ENCODE measurements at places on chromosomes 12 and 14.

DNA sequence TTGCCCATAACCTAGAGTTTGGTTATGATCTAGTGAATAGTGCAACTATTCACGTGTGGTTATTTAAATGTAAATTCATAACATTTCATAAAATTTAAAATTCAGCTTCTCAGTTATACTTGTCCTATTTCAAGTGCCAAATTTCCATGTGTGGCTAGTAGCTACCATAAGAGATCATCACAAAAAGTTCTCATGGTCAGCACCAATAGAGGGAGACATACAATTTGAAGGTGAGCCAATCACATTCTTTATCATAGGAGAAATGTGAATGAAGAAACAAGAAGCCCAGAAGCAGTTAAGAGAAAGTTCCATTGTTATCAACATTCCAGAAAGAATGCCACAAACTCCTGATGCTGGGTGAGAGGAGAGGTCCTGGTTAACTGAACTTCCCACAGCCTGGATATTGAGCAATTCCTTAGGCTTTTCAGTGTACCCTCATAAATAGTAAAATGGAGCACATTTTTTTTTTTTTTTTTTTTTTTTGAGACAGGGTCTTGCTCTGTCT is 892.9 kb upstream of the USP15 start:
- DNase-seq = no peak

GRCh38 chr14:88616697-88617096 is 53.9 kb downstream of the ZC3H14 start:
- DNase-seq = peak; percentile 53

DNA sequence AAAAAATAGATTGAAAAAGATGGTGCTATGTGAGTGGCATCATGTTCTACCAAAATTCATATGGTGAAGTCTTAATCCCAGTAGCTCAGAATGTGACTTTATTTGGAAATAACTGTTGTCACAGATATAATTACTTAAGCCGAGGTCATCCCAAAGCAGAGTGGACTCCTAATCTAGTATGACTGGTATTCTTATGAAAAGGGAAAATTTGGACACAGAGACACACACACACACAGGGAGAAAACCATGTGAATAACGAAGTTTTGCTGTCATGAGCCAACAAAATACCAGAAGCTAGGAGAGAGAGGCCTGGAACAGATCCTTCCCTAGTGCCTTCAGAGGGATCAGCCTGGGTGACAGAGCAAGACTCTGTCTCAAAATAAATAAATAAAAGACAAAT is 62.6 kb downstream of the FAR2 start:
- no peak for DNase-seq

GRCh38 chr12:65740873-65741600 is 83.2 kb upstream of the HMGA2 start:
- no peak for DNase-seq

GRCh38 chr12:103903993-103904392 is 26.2 kb upstream of the HSP90B1 start:
- no peak for DNase-seq

- DNase-seq = no peak
Measured at GRCh38 chr14:100469632-100470522, 117.3 kb downstream of the BEGAIN start.

DNA sequence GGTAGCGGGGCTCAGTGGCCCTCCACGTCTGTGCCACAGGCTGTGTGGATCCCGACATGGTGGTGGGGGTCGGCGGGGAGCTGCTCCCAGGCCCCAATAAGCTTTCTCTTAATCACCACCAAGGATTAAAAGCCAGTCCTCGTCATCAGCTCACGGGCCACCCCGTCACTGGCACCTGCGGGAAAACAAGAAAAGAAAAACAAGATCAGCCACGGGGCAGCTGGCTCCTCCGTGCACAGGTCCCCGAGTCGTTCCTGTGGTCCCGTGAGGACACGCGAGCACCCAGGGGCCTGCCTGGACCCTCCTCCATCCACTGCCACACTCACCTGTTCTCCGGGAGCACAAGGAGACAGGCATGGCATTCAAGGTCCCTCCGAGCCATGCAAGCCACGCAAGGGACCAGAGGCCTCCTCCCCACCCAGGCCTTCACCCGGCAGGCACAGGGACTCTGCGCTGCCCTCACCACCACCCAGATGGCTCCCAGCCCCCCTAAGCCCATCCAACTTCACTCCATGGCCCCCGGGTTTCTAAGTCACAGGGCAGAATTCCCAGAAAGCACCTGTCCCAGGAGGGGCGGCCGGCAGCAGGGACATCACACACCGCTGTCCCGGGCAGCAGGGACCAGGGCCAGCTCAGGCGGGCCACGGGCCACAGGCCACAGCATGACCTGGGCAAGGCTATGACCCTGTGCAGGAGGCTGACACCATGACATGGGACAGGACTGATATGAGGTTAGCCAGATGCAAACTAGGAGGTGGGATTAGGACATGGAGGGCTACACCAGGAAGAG is 72.0 kb downstream of the NCOR2 start:
- DNase-seq = no peak

DNA sequence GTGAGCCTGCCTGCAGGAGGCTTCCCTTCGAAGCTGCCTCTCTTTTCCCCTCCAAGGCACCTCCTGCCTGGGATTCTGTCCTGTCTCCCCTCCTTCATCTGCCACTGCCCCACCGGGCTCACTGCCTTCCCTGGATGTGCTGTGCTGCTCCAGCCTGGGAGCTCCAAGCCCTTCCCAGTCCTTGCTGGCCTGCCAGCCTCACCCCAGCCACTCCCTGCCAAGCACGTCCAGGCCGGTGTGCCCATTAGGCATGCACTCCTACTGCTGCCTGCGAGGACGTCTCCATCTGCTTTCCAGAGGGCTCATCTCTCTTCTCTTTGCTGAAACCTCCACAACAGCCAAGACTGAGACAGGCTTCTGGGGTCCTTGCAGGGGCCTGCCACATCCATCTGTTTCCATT is 8.4 kb upstream of the SLC25A47 start:
- no peak for DNase-seq

DNA sequence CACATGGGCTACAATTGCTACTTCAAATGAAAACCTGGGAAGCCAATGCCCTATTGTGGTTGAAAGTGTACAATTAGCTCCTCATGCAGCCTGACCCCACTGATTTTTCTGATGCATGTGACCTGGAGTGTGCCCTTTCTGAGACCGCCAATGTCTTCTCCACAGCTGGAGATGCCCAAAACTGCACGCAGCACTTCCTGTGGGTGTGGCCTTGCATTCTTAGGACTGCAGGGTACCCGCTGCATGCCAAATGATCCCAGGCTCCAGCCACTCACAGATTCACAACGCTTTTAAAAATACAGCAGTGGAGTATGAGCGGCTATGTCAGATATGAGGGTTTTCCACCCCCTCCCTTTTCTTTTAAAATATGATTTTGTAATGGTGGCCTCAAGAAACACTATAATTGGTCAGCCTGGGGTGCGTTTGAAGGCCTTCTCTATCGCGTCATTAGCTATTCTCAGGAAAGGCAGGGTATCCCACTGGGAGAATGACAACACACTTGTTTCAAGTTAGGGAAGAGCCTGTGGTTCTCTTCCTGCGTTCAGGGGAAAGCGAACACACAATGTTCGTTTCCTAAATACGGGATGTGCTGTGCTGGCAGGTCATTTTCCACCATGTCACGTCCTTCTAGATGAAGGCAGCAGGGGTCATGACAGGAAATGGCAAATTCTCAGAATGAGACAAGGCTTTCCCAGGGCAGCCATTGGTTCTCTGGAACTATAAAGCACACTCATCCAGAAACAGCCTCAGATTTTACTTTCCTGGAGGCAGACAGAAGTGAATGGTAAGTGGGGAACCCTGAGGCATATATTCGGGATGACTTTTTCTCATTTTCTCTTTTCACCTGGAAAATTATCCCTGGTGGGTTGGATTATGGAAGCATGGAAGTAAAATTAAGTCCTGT is at the start of gene APOLD1:
Gene APOLD1 (plus strand): TSS at position 749 of the 904 bp plus-strand sequence. CDS start 33 bp downstream, at position 782.
- peak; percentile 29 for DNase-seq

DNA sequence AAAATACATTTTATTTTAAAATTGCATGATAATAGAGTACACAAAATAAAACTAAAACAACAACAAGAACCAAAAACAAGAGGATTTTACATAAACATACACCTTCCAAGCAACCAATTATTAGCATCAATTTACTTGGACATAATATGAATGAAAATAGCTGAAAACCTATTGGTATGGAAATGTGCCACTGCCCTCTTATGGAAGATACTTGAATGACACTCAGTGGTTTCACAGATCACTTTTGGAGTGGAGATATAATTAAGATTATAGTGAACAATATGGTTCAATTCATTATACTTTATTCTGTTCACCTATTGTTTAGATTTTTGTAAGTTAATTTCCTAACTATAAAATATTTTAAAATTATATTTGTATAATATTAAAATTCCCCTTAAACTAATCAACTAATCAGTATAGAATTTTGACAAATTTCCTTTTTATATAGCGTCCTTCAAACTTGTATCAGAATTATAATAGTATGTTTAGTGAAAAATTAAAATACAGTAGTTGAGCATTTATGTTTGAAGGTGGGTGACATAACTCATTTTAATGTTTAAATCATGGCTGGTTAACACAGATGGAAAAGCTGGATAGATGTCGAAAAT is 70.1 kb downstream of the SLC6A15 start:
- DNase-seq = peak; percentile 40

DNA sequence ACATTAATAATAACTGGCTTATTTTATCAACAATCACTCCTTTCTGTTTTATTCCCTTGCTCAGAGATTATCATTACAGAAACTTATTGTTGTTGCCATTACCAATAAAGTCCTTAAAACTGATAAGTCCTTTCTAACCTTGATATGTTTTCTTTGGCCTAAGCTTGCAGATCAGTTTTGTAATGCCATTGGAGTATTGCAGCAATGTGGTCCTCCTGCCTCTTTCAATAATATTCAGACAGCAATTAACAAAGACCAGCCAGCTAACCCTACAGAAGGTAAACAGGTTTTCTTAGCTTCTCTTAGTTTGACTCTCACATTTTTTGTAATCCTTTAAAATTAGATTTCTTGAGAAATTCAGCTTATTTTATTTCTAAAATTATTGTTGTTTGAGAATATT is 3.9 kb downstream of the MED21 start:
- DNase-seq = no peak

- no peak for DNase-seq
Measured at GRCh38 chr14:94850309-94851211, 80.6 kb upstream of the GSC start.

- no peak for DNase-seq
Measured at GRCh38 chr14:37709419-37710195, 114.2 kb downstream of the TTC6 start.

DNA sequence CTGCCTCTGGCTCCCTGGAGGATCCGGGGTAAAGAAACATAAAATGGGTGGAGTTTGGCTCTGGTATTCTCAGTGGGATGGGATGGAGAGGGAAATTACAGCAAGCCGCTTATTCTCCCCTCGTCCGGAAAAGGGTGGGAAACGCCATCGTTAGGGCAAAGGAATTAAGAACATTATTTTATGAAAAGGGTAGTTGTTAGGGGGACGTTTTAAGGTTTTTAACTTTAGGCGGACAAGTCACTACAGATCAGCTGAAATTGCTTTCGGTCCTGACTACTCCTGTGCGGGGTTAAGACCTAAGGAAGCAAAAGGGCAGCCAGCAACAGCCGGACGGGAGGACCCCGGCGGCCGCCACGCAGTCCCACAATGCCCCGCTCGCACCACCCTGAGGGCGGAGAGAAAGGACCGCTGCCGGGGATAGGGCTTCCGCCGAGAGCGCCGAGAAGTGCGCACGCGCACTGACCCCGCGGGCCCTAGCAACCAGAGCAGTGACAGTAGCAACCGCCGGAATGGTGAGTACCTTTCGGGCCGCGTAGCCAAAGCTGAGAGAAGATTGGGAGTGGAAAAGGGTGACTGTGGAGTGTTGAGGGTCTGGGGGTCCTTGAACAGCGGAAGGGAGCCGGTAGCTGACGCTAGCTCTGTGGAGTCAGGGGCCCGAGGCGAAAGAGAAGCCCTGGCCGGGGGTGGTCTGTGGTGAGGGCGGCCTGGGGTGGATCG is at the start of gene DNAL1:
Gene DNAL1 (plus strand): TSS at position 456 of the 717 bp plus-strand sequence. CDS start 54 bp downstream, at position 510.
- peak; percentile 95 for DNase-seq

- DNase-seq = no peak
Measured at GRCh38 chr12:14999021-14999694, 26.3 kb downstream of the PDE6H start.

GRCh38 chr12:124947013-124947412 is 32.6 kb upstream of the UBC start:
- DNase-seq = no peak

DNA sequence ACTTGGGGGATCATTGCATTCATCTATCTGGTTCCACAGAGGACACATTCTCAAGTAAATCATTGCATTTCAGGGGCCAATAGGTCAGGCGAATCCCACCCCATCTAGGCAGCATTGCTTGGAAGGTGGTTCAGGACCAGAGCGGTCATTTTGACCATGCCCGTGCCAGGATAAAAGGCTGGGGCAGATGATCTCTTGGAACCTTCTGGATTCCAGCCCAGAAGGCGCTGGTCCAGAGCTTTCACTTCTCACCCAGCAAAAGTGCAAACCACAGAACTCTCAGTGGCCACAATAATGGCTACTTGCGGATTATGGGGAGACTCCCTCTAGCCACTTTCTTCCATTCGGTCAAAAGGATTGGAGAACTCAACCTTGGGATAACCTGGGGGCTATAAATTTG is 595 bp upstream of the KRT85 start:
- DNase-seq = no peak

Measured in NCI-H1417 (cell line).